HFF-Myc (cell line): ENCODE measurements at places on chromosomes 2 and 18.

GRCh38 chr2:237566401-237567235, at the start of gene PRLH:
Gene PRLH (plus strand): TSS chr2:237566574. CDS start chr2:237566574, 0 bp downstream.
- DNase-seq: no peak

GRCh38 chr18:8894823-8895222, 189.5 kb downstream of the MTCL1 start:
- DNase-seq: no peak

DNA sequence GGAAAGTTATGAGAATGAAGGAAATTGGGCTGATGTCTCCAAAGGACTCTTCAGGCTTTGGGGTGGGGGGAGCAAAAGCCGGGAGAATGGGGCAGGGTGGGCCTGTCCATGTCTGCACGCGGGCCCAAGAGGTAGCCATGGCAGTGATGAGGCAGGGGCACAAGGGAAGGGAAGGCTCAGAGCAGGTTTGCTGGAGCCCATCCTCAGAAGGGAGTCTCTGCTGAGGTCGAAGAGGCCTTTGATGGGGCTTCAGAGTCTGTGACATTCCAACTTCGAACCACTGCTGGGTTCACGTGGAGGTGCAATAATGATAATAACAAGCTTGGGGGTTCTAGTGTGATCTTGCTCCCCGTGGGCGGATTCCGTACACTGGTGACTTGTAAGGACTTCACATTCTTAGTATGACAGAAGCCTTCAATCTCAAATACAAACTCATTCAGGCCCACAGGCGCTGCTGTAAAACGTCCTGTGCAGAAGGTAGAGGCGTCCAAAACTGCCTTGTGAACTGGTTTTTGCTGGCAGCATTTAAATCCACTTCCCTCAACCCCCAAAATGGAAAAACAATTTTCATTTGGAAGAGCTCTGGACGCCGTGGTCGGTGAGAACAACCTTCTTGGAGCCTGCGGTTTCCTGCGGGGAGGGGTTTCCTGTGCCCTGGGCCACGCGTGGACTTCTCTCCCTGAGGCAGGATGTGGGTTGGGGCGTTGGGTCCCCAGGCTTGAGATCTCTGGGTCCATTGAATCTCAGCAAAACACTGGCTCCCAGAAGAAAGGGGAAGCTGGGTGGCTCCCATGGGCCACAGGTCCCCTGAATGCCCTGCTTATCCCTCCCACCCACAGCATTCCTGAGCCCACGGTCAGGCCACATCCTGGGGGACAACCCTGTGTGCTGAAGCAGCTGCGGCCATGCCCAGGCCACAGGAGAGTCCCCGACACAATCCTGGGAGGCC, 151.0 kb downstream of the TPO start:
- DNase-seq: no peak

- no peak for DNase-seq
Measured at GRCh38 chr2:23246992-23247683, 137.8 kb upstream of the KLHL29 start.

DNA sequence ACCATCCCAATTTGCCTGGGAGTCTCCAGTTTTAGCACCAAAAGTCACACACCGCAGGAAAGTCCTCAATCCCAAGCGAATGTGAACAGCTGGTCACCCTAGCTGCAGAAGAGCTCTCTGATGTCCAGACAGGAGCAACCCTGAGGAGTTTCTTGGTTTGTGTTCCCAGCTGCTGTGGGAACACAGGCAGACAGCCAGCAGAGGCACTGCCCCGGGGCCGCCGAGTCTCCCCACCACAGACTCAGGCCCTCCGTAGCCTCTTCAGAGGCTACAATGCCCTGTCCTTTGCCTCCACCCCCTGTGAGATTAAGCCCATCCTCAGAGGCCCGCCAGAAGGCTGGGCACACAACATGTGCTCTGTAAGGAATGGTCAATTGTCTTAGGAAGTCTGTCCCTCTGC, 111.5 kb downstream of the TTC32 start:
- no peak for DNase-seq

GRCh38 chr18:59846814-59847490, 52.8 kb upstream of the PMAIP1 start:
- DNase-seq: peak; percentile 24

- no peak for DNase-seq
Measured at GRCh38 chr2:64214281-64215115, 70.3 kb upstream of the PELI1 start.

DNA sequence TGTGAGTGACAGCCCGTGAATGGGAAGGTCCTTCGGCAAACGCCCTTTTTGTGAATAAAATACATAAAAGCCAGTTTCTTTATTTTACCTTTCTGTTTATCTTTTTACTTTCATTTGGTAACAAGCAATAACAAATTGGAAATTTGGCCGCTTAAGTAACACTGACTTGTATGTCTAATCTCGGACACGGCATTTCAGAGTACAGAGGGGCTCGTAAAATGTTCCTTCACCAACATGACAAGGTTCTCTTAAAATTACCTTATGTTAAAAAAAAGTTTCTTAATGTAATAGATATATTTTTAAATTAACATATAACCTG, 558 bp upstream of the NEMP2 start:
- DNase-seq: no peak

- no peak for DNase-seq
Measured at GRCh38 chr18:49167084-49167483, 216.3 kb upstream of the SMAD7 start.

- DNase-seq: no peak
Measured at GRCh38 chr2:108905176-108905575, 83.8 kb downstream of the EDAR start.

DNA sequence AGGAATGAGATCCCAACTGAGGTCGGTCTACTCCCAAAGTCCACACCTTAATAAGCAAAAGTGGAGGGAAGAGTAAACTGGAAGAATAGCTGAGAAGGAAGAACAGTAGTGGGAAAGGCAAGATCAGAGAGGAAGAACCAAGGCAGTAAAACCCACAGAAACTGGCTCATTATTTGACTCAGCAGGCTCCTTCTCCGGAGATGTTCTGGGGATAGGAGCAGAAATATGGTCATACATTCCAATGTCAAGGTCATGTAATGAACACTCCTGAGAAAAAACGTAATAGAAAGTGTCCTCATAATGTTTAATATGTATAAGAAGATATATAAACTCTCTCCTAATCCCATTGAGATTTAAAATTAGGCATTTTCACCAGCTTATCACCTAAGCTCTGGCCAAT, 39.5 kb downstream of the STK39 start:
- DNase-seq: no peak

DNA sequence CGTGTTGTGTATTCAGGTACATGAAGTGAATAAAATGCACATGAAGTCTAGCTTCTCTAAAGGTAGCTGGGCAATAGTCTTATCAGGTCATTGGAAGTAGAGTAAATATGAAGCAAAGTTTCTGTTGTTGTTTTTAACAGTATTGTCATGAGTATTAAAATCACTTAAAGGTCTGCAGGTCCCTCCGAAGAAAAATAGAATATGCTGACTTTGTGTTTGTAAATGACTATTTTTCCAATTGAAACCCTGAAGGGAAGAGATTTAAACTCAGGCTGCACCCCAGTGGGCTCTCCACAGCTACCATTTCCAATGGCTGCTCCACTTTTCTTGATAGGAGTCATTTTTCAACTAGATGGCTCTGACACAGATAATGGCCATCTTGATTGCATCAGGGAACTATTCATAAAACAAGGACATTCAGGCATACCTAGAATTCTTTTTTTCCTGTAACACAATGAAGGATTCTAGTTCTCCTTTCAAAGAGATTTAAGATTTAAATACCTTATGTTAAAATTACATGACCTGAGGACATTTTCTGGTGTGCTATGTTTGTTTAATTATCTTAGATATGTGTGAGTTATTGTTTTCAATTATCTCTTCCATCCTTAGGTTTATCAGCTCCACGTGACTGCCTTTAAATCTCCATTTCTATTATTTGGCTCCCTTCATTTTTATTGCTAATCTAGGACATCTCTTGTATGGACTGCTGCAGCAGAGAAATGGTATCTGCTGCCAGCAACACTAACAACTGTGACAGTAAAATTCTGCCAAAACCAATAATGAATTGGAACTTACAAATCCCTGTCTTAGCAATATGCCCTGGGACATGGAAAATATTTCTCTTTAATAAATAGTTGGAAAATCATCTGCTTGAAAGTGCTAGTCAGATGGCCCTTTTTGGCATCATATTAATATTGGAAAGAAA, 149.2 kb upstream of the NOSTRIN start:
- no peak for DNase-seq

GRCh38 chr2:171217330-171217729, 56.6 kb upstream of the TLK1 start:
- DNase-seq: no peak

- DNase-seq: no peak
Measured at GRCh38 chr2:201483342-201483741, 31.8 kb downstream of the STRADB start.

DNA sequence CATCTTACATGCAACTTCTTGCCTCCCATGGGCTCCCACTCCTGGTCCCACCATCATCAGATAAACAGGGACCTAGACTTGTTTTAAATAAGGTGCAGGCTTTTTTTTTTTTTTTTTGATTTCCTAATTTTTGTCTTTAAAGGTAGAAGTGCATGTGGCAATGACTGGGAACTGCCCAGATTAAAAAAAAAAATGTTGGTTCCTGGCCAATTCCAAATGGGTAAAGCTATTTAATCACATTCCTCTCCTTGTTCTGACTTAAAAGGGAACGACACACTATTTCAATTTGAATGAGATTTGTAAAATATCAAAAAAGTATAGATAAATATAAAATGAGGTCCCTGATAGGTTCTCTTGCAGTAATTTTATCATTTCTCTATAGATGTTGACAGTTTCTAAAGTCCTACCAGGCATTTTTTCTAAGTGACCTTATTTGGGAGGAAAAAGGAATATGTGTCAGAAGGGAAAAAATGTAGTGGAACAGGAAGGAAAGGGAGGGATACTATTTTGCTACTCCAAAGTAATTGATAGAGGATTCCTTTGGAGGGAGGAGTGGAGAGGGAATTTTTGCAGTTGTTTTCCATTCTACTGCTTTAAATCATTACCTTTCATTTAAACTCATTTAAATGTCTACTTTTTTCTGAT, 43.3 kb downstream of the DDX1 start:
- no peak for DNase-seq

GRCh38 chr2:3422161-3422779, 42.8 kb downstream of the TRAPPC12 start:
- DNase-seq: no peak

GRCh38 chr2:30221531-30221930, 9.8 kb upstream of the LBH start:
- DNase-seq: no peak

DNA sequence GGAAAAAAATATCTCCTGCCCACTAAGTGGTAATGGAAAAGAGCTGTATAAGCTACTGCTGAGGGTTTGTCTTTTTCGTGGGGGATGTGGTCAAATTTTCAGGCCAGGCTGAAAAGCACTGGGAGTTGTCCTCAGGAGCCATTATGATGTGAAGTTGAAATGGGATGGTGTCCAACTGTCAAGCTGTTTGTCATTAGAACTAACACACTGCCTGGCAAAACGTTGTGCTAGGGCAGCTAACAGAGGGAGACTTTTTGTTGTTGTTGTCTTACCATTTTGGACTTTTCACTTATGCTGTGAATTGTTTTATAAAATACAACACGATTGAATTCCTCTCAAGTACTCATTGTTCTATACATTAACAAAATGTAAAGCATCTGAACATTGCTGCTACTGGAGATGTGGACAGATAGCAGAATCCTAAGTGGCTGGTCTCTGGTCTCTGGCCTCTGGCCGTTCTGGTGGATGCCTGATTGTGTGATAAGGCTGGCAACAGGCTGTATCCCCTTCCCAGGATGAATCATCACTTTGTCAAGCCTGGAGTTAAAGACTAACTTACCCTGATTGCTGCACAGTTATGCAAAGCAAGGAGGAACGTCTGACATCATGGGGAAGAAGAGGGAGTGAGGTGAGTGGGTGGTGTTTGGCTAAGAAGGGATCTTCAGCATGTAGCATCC, 2.3 kb downstream of the MYO1B start:
- peak; percentile 76 for DNase-seq

- DNase-seq: no peak
Measured at GRCh38 chr18:59265246-59265973, 7.8 kb downstream of the RAX start.

DNA sequence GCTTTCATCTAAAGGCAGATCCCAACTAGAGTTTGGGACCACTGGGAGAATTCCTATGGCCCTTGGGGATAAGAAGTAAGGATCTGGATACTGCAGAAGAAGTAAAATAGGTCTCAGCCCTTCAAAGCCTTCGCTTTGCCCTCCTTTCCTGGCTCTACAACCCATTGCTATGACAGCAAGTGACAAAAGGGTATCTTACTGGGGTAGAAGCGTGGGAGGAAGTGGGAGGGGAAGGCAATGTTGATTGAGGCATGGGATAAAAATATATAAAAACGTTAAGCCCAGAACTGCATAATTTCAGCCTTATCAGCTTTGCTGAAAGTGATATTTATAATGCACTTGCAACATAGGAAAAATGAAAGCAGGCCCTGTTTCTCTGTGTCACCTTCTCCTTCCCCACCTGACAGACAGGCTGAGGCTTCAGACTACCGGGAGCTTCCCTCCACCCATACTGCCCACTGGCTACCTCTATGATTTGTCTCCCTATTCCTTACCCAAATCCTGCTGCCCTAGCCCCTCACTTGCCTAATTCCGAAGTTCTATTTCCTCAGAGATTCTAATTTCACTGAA, 14.9 kb upstream of the SOS1 start:
- no peak for DNase-seq

DNA sequence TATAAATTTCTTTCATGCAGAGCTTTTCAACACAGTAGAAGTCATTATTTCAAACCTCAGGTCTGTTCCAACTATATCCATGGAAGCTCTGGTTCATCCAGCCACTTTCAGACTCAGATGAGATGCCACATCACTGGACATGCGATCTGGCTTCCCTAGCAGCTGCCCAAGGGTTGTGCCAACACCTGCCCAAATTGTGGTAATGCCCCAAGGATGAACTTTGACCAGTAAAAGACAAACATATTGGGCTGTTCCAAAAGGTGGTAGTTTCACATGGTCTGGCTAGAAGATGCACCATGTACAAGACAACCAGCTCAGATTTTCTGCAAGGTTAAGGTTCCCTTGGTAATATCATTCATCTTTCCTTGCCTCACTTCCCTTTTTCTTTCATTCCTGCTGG, 101.9 kb downstream of the THADA start:
- no peak for DNase-seq

GRCh38 chr2:95208106-95208505, 785 bp downstream of the ZNF892 start:
- no peak for DNase-seq

DNA sequence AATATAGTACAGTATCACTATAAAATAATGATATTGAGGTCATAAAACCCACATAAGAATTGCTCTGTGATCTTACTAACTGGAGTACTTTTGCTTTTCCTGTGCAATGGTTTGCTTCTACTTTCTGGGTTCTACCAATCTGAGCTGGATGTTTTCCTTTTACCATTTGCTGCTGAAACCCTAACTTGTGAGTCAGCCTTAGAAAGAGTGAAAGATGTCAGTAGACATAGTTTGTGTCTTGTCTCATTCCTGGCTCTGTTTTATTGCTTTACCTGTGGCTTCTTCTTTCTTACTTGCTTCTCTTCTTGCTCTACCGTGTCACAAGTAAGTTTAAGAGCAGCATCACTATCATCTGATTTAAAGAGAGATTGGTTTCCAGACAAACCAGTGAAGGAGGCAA, 61.0 kb downstream of the MBD2 start:
- no peak for DNase-seq

- DNase-seq: peak; percentile 20
Measured at GRCh38 chr2:25879133-25879730, 945 bp upstream of the ASXL2 start.
